ENCODE measurements at places on chromosomes 12 and 14.

- no peak for DNase-seq
These were observed 238.3 kb downstream of the FUT8 start for GRCh38 chr14:65650826-65651225.

- no peak for DNase-seq
These were observed 266.6 kb upstream of the FAR2 start for GRCh38 chr12:28882444-28882843.

DNA sequence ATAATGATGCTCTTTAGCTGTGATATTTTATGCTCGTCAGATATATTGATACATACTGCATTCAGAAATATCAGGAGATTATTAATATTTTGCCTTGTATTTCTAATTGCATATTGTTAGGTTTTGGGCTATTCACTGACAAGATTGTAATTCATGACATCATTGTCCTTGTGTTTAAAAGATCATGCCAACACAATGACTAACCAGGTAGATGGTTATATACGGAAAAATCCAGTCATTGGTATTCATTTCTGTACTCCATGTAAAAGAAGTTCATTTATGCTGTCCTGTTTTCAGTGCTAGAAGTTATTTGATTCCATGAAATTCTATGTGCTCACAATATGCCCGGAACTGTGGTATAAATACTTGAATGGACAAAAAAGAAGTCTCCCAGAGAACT lies 107.5 kb downstream of the KITLG start:
- no peak for DNase-seq

DNA sequence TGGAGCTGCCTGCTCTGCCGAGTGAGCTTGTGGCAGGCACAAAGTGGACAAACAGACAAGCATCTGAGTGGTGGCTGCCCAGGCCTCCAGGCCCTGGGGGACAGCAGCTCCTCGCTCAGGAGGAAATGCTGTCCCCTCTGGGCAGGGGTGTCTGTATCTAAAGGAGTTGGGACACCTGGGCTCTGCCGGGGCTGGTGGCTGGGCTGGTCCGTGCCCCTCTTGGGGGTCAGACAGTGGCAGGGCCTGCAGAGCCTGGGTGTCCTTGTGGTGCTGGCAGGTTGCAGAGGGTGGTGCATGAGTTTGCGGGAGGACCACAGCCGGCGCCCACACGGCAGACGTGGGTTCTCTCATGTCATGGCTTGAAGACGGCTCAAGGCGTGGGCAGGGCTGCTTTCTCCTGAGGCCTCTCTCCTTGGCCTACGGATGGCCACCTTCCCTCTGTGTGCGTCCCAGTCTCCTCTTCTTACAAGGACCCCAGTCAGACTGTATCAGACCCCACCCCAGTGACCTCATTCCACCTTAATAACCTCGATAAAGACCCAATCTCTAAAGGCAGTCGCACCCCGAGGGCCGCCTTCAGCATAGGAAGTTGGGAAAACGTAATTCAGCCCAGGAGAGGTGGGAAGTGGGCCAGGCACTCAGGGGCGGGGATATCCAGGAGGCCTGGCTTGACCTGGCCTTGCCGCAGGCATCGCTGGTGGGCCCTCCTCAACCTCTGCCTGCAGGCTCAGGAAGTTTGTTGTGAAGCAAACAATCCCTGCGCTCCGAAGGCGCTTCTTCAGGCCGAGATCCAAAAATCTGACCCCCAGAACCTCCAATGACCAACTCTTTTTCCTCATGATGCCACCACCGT lies 110.0 kb downstream of the KIF26A start:
- peak; percentile 11 for DNase-seq

DNA sequence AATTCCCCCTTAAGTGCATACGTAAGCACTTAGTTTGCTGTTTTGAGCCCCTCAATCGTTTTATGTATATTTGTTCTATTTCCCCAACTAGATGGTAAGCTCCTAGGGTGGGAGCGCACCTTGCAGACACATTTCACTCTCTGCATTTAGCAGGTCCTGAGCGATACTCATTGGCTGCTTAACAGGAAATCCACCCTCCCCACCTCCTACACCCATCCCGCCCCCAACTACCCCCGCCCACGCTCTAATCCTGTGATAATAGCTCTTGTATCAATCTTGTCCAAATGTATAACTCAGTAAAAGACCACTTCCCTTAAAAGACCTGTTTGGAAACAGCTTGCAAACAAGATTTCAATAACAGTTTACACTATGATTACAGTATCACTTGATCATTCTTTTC lies 8.1 kb downstream of the LPAR5 start:
- DNase-seq = no peak

- peak; percentile 38 for DNase-seq
These were observed 88.8 kb downstream of the CCDC60 start for GRCh38 chr12:119423285-119423684.

DNA sequence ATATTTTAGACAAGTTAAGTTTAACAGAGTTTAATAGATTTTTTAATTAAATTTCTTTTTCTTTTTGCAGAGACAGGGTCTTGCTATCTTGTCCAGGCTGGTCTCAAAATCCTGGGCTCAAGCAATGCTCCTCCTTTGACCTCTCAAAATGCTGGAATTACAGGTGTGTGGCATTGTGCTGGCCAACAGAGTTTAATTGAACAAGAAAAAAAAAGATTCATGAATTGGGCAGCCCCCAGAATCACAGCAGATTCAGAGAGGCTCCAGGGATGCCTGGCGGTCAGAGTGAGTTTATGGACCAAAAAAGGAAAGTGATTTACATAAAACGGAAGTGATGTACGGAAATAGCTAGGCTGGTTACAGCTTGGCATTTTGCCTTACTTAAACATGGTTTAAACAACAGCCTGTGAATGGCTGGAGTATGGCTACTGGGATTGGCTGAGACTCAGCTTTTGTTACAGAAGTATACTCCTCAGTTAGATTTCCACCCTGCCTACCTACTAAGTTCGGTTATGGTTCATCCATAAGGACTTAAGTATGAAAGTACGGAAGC lies 14.5 kb upstream of the TESPA1 start:
- no peak for DNase-seq

DNA sequence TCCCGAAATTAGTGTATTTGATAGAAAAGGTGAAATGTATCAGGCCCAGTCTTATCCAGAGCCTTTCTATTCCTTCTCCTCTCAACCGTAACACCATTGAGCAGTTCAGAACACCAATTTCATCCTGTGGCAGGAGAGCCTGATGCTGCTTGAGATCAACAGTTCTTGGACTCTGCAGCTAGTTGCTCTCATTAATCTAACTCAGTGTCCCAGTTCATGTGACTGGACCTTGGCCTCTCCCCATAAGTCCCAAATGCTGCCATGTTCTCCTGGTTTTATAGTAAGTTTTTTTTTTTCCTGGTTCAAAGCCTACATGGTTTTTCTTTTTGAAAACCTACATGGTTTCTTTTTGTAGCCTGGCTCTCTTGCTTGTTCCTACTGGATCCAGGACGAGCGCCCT lies 293.9 kb downstream of the ITPR2 start:
- DNase-seq = no peak

DNA sequence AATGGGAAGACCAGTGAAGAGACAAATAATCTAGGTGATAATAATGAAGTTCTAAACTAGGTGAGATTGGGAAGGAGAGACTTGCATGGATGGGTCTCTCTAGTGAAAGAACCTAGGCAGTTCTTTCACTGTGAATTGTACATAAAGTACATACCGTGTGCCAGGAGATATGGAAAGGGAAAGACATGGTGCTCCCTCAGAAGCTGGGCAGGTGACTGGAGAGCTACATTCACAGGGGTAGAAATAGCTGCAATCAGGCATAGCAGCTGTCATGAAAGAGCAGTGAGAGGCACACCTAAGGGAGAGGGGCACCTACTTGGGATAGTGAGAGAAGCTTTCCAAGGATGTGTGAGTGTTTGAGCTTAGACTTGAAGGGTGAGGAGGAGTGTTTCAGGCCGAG lies 9.3 kb downstream of the STK38L start:
- DNase-seq = no peak

DNA sequence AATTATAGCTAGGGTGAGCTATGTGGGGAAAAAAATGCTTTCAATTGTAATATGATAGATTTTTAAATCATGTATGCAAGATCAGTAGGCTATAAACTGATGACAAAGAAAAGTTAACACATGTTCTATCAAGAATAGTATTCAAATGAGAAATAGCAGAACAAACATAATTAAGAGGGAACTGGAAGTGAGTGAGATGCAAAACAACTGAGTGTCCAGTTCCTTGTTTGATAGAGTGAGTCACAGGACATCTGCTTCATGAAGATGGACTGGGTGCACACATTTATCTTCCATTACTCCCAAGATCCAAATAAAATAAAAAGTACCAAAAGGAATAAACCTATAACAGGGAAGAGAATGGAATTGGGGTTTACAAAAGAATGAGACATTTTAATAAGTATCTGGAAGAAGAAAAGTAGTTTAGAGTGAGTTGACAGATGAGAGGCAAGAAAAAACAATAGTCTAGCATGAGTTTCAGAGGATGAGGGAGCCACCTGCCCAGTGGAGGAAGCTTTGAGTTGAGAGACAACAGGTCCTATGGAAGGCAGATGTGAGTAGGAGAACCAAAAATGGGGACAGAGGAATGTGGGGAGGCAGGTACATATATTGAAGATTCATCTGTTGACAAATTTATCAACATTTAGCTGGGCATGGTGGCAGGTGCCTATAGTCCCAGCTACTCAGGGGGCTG lies 178.1 kb upstream of the ARHGAP5 start:
- DNase-seq = no peak

- DNase-seq = no peak
These were observed 67.0 kb downstream of the MAP1LC3B2 start for GRCh38 chr12:116626153-116626552.

DNA sequence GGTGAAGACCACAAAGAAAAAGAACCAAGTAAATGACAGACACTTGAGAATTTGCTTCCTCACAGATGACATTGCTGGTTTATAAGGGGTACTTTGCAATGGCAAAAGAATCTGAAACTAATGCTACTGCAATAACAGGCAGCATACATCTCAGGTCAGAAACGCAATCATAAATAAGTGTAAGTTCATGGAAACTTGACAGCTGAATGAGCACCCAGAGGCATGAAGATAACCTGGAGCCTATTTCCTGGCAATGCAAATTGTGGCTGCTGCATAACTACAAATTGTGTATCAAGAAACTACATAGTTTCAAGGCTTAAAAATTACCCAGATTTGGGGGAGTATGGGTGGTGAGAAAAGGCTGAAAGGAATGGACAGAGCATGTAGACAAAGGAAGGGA lies 8.5 kb upstream of the MYO1A start:
- DNase-seq = no peak

GRCh38 chr14:20341646-20342045 lies 1.8 kb upstream of the PARP2 start:
- DNase-seq = no peak

DNA sequence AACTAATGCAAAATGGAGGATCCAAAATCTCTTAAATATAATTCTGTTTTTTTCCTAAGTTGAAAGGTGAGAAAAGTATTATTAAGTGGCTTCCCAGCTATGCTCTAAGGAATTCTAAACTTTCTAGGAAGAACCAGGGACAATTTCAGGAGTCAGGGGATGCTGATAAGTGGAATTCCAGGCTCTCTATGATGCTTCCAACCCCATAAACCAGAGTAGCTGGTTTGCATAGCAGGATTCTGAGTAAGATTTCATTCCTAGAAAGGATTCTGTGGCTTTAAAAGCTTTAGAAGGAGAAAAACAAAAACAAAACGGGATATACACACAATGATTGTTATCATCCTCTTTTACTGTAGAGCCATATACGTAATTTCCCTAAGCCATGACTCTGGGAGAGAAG lies 93.9 kb downstream of the SLC16A7 start:
- DNase-seq = no peak

DNA sequence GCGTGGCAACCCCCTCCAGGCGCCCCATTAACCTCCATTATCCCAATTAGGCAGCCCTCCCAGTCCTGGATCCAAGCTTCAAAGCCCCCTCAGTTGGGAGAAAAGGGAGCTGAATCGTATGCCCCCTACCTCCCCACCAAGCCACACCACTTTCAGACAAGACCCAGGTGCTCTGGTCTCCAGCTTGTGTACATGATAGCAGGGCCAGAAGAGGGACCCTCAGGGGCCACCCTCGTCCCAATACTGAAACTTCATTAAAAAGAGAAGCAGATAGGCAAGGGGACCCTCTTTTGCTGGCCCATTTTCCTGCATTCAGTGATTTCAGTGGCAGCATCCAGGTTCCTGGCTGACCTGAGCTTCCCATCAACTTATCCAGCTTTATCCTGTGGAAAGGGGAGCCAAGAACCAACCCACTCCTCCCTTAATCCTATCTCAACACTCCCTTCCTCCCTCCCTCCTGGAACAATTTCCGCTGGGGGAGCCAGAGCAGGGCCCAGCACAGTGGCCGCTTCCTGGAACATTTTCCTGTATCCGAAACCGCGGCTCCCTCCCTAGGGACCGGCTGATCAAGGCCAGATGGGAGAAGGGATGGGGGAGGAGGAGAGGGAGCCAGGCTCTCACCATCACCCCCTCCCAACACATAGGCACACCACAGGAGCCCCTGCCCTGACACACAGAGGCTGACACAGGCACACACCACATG lies 9.5 kb upstream of the SP7 start:
- DNase-seq = peak; percentile 92

- no peak for DNase-seq
These were observed 5.0 kb upstream of the SLC4A8 start for GRCh38 chr12:51419425-51420193.

DNA sequence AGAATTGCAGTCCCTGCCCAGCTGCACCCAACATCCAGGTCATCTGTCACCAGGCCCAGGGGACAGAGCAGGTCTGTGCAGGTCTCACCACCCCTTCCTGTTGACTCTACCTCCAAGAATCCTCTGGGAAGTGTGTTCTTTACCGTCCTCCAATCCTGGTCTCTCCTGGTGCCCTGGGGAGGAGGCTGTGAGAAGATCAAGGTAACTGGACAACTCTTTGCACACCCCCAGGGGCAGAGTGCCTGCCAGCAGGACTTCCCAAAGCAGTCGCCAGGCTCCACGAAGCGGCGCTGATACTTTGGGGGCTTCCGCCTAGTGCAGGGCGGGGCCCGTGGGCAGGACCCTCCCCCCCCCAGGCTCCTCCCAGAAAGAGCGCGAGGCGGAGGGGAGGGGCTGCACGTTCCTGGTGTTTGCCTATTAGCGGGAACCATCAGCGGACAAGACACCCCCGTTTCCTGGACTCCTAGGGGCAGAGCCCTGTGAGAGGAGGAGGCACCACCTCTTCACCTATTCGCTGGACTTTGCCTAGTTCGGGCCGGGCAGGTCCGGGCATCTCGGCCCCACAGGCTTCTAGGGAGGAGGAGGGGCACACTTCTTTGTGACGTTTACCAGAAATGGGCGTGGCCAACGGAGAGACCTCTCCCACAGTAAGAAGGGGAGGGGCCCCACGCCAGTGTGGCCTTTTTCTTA lies 918.0 kb downstream of the AACS start:
- peak; percentile 40 for DNase-seq

- DNase-seq = no peak
These were observed 44.3 kb upstream of the OR10AD1 start for GRCh38 chr12:48247181-48247966.

DNA sequence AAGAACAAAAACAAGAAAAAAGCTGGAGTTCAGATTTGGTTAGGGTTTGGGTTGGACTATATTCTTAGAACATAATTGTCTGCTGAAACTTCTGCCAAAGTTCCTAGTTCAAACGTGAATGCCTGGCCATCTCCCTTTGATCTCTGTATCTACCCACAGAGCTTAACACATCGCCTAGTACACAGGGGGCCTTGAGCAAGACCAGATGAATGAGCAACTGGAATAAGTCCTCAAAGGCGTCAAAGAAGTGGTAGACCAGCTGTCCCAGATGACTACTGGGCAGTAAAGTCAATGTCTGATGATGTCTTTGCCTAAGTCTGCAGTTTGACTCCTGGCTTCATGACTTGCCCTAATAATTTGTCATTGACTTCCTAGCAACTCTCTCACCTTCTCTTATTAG lies 13.9 kb upstream of the STAB2 start:
- DNase-seq = no peak

GRCh38 chr12:3300833-3301401 lies 190.1 kb upstream of the PRMT8 start:
- DNase-seq = no peak

All from BE2C (cell line).